ENCODE measurements at places on chromosomes 2 and 18. TPM values are rescaled to one million over a fixed set of nuclear protein-coding genes. Genes with fewer than 3 reads are reported as not detected.

GRCh38 chr2:729376-729861 is 52.2 kb upstream of the TMEM18 start:
- H3K36me3 ChIP-seq, result no peaks in the 10 kb centered on the region
- no peak overlapping the region for H3K4me3 ChIP-seq
- no peaks in the 10 kb centered on the region for H3K4me1 ChIP-seq
- H3K27me3 ChIP-seq, result no peaks in the 10 kb centered on the region
- no peak overlapping the region for H3K27ac ChIP-seq
- DNase-seq, result no peak

GRCh38 chr2:174699993-174700766 is 64.1 kb downstream of the CHRNA1 start:
- no peak overlapping the region for H3K27ac ChIP-seq
- no peak for DNase-seq
- H3K4me3 ChIP-seq, result no peak overlapping the region
- no peaks in the 10 kb centered on the region for H3K36me3 ChIP-seq
- H3K4me1 ChIP-seq, result no peaks in the 10 kb centered on the region

- H3K4me1 ChIP-seq, result peaks cover 3% of the 10 kb centered on the region
- no peak overlapping the region for H3K27ac ChIP-seq
- no peak for DNase-seq
- no peaks in the 10 kb centered on the region for H3K27me3 ChIP-seq
- H3K4me3 ChIP-seq, result no peak overlapping the region
Observed at GRCh38 chr2:217437290-217437870, 565.4 kb downstream of the TNS1 start.

Gene CPLX4
- 0.10 TPM for total RNA-seq

Gene TMEM17
- 0.88 TPM for total RNA-seq

GRCh38 chr2:207619764-207620203 is 5.4 kb downstream of the METTL21A start:
- H3K4me3 ChIP-seq, result no peak overlapping the region
- no peaks in the 10 kb centered on the region for H3K36me3 ChIP-seq
- no peaks in the 10 kb centered on the region for H3K27me3 ChIP-seq
- H3K4me1 ChIP-seq, result no peaks in the 10 kb centered on the region
- no peak for DNase-seq

GRCh38 chr18:59219672-59220163 is at the start of gene GRP:
Gene GRP (plus strand): TSS chr18:59220158. CDS start chr18:59220266, 108 bp downstream.
- H3K27me3 ChIP-seq, result no peaks in the 10 kb centered on the region
- no peak within 1 kb of the TSS for H3K27ac ChIP-seq
- H3K4me1 ChIP-seq, result no peaks in the 10 kb centered on the region
- no peak for DNase-seq

GRCh38 chr2:44753552-44754285 is 187.8 kb upstream of the SIX3 start:
- H3K36me3 ChIP-seq, result no peaks in the 10 kb centered on the region
- H3K4me3 ChIP-seq, result no peak overlapping the region
- H3K27ac ChIP-seq, result no peak overlapping the region
- H3K4me1 ChIP-seq, result no peaks in the 10 kb centered on the region

Gene CELF4
- total RNA-seq, result not detected

GRCh38 chr2:30208453-30208852 is 22.9 kb upstream of the LBH start:
- no peak overlapping the region for H3K27ac ChIP-seq
- DNase-seq, result no peak
- no peaks in the 10 kb centered on the region for H3K36me3 ChIP-seq
- H3K4me3 ChIP-seq, result no peak overlapping the region
- no peaks in the 10 kb centered on the region for H3K4me1 ChIP-seq
